Thymus (tissue), 14 donors: ENCODE measurements at places on chromosomes 5 and 9. TPM values are rescaled to one million over a fixed set of nuclear protein-coding genes. Genes with fewer than 3 reads are reported as not detected.

Gene BTNL3
- 0.14 TPM for polyA plus RNA-seq

Gene C1QTNF2
- 0.46 TPM for polyA plus RNA-seq

Gene CTNND2
- 0.41 TPM for polyA plus RNA-seq

Gene LCN12
- 14.4 TPM for polyA plus RNA-seq

Gene ZNF608
- polyA plus RNA-seq = 14.0 TPM

Gene SCGB3A2
- polyA plus RNA-seq = 1.6 TPM

Gene NPDC1
- polyA plus RNA-seq = 71.1 TPM

Gene CCL19
- polyA plus RNA-seq = 588 TPM
